Hematopoietic multipotent progenitor cell treated with erythropoietin and hydrocortisone succinate and interleukin-3 and kit ligand, for 15 days (in vitro differentiated cells): ENCODE measurements at places on chromosomes 7 and 10.

DNA sequence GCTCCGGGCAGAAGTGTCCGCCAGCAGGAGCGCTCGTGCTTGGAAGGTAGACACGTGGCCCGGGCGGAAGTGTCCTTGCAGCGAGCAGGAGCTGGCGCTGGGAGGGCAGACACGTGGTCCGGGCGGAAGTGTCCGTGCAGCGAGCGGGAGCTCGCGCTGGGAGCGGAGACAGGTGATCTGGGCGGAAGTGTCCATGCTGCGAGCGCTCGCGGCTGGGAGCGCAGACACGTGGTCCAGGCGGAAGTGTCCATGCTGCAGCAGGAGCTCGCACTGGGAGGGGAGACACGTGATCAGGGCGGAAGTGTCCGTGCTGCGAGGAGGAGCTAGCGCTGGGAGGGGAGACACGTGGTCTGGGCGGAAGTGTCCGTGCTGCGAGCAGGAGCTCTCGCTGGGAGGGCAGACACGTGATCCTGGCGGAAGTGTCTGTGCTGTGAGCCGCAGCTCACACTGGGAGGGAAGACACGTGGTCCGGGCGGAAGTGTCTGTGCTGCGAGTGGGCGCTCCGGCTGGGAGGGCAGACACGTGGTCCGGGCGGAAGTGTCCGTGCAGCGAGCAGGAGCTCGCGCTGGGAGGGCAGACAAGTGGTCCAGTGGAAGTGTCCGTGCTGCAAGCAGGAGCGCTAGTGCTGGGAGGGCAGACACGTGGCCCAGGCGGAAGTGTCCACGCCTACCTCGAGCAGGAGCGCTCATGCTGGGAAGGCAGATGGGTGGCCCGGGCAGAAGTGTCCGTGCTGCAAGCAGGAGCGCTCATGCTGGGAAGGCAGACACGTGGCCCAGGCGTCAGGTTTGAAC is 41.1 kb upstream of the PRKAR1B start:
- no peak for DNase-seq

DNA sequence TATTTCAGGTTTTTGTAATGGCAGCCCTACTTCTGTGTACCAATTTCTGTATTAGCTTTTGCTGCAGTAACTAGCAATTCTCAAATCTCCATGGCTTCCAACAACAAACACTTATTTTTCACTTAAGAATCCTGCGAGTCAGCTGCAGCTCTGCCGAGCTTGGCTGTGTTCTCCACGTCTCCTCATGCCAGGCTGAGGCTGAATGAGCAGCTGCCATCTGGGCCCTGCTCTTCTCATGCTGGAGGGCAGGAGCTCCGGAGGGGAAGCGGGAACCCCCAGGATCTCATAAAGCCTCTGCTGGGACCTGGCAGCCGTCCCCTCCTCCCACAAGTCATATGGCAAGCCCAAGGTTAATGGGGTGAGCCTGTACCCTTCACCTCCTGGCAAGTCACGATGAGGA is 591.1 kb downstream of the SDK1 start:
- no peak for DNase-seq

GRCh38 chr10:132593900-132594876 is 56.6 kb downstream of the INPP5A start:
- DNase-seq, result no peak

GRCh38 chr10:121935702-121936101 is 7.9 kb upstream of the ATE1 start:
- DNase-seq, result no peak

GRCh38 chr10:103765981-103766380 is 89.4 kb downstream of the SH3PXD2A start:
- peak; percentile 24 for DNase-seq

GRCh38 chr10:112946649-112947048 is 3.4 kb upstream of the TCF7L2 start:
- no peak for DNase-seq

DNA sequence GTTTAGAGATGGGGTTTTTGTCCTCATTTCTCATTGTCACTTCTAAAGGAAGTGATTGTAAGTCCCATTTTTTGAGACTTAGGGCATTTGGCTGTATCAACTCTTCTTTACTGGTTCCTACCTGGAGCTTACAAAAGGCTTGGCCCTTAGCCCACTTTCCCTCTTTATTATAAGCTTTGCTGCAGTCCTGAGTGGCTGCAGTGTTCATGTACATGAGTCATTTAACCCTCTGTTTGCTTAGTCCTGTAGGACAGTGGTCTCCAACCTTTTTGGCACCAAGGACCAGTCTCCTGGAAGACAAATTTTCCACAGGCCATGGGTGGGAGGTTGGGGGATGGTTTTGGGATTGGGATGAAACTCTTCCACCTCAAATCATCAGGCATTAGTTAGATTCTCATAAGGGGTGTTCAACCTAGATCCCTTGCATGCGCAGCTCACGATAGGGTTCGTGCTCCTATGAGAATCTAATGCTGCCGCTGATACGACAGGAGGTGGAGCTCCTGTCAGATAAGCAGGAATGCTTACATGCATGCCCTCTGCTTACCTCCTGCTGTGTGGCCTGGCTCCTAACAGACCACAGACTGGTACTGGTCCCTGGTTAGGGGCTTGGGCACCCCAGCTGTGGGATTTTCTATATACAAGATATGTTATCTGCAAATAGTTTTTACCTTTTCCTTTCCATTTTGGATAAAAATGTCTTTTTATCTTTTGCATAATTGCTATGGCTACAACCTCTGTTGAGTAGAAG is 99.7 kb downstream of the CCSER2 start:
- no peak for DNase-seq
